ENCODE measurements at places on chromosomes 1 and 21.
A peak's percentile ranks its signal among the peaks of the same experiment; 100 is the strongest.

DNA sequence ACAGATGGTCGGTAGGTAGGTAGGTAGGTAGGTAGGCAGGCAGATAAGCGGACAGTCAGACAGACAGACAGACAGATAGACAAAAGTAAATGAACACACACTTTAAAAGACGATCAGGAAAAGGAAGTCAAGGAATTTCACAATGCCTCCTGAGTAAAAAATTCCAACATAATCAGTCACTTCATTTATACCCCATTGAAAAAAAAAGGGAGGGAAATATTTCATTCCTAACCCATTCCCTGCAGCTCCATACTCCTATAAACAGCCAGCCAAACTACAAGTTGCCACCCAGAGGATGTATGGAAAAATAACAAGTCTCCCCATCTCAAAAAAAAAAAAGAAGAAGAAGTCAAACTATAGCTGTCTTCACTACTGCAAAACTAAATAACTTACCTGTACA, 43.4 kb downstream of the ZZZ3 start:
- peak; percentile 75 for DNase-seq

DNA sequence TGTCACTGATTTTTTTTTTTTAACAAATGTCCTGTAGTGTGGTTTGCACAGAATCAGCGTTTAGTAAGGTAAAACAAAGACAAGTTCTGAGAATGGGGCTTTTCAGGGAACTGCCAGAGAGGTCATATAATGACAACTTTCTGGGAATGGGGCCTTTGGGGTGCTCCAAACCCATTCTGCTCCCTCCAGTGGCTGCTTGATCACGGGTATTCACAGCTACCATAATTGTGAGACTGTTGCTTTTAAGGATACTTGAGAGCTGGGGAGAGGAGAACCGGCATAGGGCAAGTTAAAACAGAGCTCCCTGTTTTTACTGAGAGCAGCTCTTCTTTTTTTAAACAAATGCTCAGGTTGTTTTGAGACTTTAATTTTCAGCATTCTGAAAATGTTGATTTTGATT, 48.2 kb downstream of the CYP2J2 start:
- DNase-seq: no peak

DNA sequence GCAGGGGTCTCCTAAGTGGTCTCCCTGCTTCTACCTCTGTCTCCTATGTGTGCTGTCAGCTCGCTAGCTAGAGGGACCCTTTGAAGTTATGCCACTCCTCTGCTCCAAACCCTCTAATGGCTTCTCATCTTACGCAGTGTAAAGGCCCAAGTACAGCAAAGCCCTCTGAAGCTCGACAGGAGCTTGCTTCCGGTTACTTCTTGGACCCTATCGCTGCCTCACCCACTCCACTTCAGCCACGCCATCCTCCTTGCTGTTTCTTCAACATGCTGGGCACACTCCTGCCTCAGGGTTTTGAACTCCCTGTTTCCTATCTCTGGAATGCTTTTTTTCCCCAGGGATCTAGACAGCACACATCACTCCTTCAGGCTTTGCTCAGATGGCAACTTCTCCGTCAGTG, 102.3 kb upstream of the F3 start:
- DNase-seq: no peak

DNA sequence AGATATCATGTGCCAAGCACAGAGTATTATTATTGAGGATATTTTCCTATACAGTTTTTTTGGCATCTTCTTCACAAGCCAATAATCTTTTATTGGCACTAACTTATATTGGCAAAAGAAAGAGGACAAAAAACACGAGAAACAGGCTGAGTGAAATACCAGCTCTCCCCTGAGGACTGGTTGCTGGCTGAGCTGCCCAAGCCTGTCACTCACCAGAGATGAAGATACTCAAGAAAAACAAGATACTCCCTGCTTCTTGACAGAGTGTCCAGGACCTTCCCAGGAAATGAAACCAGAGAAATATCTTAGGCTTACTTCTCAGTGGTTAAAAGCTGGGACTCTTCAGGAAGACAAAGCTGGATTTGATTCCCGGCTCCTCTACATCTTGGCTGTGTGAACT, 35.9 kb upstream of the ATP1B1 start:
- DNase-seq: no peak

- peak; percentile 8 for DNase-seq
These were observed 51.0 kb downstream of the KIAA0319L start for GRCh38 chr1:35505911-35506798.

DNA sequence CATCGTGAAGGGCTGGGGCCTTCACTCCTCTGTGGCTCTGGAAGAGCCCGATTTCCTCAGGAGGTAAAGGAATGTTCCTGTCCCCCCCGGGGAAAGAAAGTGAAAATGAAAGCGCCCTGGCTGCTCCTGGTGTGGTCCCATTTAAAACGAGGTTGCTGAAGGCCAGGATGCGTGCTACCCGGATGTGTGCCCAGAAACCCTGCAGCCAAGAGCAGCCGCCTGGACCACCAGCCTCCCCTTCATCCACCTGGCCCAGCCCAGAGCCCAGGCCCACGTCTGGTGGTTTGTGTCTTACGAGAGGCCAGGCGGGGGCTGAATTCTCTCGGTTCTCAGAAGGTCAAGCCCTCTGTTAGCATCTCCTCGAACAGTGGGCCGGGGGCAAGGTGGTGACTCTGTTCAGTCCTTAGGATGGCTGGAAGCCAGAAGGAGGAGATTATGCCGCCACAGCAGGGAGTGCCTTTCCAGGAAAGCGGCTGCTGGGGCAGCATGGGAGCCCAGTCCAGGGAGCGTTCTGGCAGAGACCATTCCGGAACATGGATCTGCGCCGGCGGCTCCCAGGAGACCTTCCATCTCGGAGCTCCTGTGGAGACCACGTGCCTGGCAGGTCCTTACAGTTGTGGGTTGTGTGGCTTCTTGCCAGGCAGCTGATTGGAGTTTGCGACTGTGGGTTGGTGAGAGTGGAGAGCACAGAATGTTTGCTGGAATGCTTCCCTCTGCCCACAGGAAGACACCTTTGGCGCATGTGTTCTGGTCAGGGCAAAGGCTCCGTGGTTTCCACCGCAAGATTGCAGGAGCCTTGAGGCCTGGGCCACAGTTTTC, 1.4 kb downstream of the GUK1 start:
- DNase-seq: peak; percentile 55

DNA sequence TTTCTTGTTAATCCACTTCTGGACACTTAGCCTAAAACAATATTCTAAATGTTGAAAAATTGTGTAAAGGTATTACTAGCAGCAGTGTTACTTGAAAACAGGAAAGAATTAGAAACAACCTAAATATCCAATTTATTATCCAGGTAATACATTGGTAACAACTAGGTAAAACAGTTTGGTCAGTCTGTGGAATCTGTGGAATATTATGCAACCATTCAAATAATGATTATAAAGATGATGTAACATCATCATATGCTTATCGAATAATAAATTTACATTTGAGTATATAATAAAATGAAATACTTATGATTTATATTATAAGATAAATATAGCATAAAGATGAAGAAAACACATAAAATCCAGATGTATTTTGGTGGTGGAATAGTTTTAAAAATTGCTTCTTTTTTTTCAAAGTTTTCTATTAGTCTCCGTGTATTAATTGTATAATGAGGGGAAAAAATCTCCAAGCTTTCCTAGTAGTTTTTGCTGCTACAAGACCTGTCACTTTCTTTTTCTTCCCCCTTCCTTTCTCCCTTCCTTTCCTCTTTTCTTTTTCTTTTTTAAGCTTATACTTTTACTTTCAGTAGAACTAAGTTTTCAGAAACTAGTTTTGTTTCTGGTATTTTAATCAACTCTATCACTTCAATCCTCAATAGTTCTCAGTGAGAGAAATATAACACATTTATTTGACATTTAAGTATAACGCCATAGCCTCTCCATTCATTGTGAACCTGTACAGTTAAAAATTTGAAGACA, 197.8 kb upstream of the HMCN1 start:
- DNase-seq: no peak

DNA sequence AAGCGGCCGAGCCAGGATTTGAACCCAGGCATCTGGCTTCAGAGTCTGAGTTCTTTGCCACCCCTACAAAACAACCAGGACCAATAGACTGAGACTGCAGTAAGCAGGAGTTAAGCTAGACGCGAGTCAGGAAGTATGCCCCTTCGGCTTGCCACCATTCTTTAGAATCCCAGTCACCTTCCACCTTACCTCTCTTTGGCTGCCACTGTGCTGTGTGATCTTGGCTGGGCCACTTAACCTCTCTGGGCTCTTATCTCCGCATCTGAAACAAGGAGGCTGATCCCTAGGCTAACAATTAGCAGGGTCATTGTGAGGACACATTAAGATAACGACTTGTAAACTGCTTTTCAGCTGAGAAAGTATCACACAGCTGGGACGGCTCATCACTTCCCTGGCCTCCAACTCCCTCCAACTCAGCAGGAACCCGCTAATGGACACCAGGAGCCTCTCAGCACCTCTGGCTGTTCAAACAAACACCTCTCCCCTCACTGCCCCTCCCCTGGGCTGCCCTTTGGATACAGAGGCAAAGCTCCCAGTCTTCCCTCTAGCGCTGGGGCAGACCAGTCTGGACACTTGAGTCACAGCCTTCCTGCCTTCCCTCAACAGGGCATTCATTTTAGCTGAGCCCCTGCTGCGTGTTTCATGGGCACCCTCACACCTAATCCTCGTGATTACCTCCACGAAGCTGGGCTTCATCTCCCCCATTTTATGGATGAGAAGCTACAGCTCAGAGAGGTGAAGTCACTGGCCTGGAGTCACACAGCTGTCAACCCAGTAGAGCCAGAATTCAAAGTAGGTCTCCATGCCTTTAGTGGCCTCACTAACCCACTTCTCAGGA, 83.2 kb downstream of the CAMK2N1 start:
- DNase-seq: no peak

GRCh38 chr1:40507973-40508372, 594 bp upstream of the EXO5 start:
- no peak for DNase-seq

DNA sequence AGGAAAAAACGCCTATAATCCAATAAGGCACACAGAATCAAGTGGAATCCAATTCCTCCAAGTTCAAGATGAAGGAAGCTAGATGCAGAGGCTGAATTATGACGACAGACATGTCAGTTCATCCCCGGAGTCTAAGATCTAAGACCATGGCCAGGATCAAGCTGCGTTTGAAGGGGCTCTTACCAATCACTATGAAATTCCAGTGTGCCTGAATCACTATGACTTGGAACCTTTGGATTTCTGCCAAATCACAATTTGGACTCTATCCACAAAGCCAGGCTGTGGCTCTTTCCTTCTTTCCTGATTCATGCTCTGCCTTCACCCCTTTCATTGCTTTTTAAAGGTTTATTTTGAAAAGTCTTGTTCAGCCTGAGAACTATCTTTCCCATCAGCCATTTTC, 17.1 kb downstream of the OLIG2 start:
- peak; percentile 73 for DNase-seq

- no peak for DNase-seq
These were observed 16.2 kb downstream of the OLFML2B start for GRCh38 chr1:162007466-162007865.

DNA sequence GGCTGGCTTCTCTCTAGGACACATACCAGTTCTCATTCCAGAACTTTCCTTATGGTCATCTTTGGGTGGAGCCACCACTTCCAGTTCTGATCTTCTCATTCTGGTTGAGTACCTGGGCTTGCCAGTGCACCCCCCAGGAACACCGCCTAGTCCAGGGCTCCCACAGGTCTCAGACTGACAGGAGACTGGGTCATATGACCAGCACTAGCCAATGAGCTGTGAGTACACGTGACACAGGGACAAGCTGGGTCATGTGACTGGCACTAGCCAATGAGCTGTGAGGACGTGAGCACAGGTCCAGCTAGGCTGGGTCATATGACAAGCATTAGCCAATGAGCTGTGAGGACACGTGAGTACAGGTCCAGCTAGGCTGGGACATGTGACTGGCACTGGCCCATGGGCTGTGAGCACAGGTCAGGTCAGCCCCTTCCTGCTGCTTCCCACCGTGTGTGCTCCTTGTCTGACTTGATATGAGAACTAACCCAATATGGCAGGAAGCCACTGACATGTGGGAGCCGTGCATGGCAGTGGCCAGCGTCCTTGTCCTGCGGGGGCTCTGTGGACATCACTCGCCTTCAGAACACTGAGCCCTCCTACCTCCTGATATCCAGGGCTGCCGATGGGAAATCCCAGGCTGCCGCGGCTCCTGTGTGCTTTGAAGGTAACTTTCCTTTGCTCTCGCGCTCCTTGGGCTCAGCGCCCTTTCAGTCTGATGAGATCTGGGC, 22.7 kb downstream of the KRTAP10-1 start:
- DNase-seq: peak; percentile 26

DNA sequence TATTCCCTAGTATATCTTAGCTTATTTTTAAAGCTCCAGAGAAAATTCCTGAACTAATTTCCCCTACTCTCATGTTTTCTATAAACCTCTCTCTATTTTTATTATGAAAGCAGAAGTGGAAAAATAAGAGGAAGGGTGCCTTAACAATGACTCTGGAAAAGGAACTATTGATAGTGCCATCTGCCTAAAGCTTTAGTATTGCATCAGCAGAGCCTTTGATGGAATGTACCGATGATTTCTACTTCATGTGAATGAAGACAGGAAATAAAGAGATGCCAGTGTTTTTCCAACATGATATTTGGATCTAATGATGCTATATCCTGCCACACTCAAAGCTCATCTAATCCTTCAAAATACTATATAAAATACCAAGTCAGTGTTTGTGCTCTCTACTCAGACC, 35.1 kb downstream of the TNFSF18 start:
- no peak for DNase-seq

- no peak for DNase-seq
These were observed 10.8 kb upstream of the HMGCL start for GRCh38 chr1:23836037-23836436.

- DNase-seq: no peak
These were observed 24.2 kb downstream of the MPZ start for GRCh38 chr1:161285521-161285920.

DNA sequence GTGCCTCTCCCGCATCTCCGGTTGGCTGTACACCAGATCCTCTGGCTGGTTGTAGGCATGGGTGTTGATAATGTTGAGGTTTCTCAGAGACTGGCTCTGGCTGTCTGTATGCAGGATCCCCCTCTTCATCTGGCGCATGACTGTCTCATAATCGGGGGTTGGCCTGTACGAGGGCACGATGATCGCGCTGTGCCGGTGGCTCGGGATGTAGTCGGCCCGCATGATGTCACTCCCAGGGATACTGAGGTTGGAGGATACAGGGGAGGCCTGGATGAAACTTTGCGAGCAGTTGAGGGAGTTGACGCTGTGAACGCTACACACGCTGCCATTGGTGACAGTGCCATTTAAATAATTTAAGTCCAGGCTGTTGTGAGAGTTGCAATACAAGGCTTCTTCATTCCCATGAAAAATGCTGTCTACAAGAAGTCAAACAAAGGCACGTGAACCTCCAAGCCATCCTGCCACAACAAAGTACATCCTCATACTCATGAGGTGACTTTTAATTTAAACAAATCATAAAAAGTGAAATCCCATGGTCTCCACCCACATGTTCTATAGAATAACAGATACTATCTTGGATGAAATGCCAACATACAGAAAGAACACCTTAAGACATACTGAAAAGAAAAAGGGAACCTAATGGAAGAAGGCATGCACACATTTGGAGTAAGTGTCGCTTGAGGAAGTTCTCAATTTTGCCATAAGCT, 103.6 kb downstream of the SMYD2 start:
- DNase-seq: no peak

Measured in RWPE1 (cell line).